ENCODE measurements at places on chromosomes 5 and 9.

GRCh38 chr9:82117026-82117811, 128.6 kb downstream of the SPATA31D1 start:
- DNase-seq = no peak

- DNase-seq = no peak
These were observed 40.8 kb upstream of the CKMT2 start for GRCh38 chr5:81192373-81192750.

DNA sequence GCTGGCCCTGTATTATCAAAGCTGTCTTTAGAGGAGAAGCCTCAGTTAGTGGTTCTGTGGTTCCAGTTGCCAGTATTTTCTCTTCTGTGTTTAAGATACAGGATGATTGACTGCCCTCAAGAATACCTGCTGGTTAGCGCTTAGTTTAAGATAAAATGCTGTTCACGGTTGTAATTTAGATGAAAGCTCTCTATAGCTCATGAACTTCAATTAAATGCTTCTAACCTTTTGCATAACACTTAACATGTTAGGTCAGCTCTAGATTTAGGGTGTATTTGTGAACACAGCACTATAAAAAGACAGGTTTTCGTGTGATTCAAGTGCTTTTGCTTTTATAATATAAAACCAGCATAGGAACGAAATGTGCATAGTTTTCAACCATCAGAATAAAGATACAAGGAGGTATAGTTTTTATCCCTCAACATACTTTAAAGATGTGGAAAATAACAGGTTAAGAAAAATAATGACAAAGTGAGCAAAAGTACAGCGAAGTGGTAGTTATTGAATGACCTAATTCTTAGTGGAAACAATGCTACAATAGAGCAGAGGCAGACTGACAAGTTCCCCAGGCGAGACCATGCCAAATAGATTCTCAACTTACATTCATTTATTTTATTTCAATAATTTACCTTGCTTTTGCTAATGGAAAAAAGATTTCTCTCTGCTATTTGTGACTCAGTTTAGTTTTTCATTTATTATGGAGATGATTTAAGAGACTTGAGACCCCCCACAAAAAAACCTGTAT, 602.6 kb upstream of the DMAC1 start:
- no peak for DNase-seq

DNA sequence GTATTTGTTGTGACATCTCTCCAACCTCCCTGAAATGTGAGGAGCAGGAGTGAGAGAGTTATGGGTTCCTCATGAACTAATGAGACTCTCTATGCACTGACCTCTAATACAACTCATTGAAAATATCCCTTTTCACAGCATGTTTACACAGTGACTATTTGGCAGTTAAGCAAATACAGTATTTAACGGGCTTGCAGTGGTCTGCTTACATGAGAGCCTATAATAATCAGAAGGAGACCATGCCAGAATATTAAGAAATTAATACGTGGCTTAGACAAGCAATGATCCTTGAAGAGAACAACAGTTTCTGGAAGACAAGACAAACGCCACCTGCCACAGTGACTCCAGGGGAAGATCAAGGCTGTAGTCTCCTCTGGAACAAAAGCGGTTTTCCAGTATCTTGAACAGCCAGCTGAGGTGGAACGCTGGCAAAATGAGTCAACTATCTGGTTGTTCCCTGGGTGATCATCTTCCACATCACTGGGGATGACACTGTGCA, 424.5 kb downstream of the DMAC1 start:
- DNase-seq = no peak
